Left colon (tissue), 2 donors: ENCODE measurements at places on chromosomes 6 and 20.

GRCh38 chr6:41935685-41936072, 5.9 kb downstream of the CCND3 start:
- DNase-seq = no peak

- DNase-seq = no peak
Observed at GRCh38 chr6:157822245-157823000, 623 bp upstream of the SNX9 start.

- no peak for DNase-seq
Observed at GRCh38 chr6:105890521-105891244, 195.5 kb upstream of the PRDM1 start.

- no peak for DNase-seq
Observed at GRCh38 chr6:170176898-170177771, 113.7 kb downstream of the DLL1 start.

GRCh38 chr6:137084090-137084489, 39.3 kb upstream of the IL20RA start:
- no peak for DNase-seq

- no peak for DNase-seq
Observed at GRCh38 chr6:6239598-6240581, 80.6 kb downstream of the F13A1 start.

DNA sequence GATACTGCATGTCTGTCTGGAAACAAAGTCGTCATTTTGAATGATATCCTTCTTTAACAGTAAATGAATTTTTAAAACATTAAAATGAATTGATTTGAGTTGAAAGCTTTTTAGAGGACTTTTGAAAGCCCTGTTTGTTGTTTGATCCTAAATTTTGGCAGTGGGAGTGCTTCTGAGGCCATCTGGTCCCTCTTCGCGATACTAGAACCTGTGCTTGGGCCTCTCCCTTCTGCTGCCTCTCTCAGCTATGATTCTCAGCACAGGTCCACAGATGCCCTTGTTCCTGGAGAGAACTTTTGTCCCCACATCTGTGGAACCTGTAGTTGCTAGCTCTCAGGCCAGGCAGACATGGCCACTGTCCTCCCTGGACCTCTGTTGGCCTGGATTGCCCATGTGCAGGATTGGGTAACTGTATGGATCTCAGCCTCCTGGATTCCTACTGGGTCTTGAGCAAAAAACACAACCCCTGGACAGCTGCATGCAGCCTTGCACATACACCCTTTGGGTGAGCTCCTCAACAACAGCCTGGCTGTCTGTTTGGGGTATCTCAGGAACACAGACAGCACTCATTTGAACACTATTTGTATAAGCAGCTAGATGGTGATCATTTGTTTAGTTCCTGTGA, 21.9 kb downstream of the UST start:
- no peak for DNase-seq

DNA sequence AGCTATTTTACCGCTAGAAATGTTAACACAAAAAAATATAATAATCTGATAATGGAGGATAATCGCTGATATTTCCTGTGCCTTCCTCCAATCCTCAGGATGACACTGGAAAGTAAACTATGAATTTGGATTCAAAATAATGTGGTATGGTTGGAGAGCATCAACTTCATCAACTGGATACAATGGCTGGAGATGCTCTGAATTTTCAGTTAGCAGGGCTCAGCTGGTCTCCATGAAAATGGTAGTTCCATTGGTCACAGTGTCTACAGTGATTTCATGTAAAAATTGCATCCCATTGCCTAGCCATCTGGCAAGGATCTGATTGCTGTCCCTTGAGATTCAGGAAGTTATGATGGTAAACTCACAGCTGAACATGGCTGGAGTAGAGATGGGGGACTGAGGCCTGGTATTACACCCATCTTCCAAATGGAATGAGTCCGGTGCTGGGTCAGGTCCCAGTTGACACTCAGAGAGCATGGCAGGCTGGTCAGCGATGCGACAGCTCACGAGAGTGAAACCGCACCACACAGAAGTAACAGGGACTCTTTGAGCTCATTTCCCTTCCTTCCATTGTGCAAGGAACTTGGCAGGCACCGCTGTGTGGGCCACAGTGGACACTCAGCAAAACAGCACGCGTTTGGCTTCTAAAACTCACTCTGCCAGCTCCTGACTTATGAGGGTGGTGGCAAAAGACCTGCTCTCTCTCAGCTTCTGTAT, 142.4 kb upstream of the TNFAIP3 start:
- DNase-seq = no peak

DNA sequence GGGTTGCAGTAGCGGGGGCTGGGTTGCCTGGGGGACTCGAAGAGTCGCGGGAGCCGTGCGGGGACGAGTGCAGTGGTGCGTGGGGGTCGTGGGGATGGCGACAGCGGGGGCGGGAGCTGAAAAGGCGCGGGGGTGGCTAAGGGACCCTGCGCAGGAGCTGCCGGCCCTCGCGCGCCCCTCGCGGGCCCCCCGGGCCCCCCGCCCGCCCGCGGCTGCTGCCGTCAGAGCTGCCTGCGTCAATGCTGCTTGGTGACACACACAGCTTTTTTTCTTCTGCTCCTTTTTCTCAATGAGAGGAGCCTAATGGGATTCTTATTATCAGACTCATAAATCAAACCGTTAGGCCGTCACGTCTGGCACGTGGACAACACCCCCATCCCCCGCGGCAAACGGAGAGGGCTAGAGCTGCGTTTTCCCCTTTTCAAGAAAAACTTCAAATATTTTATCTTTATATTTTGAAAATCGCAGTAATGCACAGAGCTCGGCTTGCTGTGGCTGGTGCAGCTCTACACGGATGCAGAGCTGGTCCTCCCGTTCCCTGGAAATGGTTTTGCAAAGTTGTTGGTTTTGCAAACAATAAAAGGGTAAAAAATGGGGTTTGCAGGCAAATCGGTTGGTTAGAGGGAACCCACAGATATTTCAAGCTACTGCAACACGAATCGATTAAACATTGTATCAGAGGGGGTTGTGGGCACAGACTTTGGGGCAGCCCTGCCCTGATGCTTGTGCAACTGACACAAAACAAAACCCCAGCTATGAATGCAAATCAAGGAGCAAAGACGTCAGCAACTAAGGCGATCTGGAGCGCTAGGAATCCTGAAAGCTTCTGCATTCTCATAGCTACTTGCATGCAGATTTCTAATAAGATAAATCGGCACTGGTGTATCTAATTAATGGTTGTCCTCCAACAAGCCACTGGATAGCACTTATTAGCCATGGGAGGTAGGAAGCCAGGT, 161.4 kb downstream of the TBXT start:
- no peak for DNase-seq

GRCh38 chr6:163427498-163428254, 13.2 kb downstream of the QKI start:
- no peak for DNase-seq

DNA sequence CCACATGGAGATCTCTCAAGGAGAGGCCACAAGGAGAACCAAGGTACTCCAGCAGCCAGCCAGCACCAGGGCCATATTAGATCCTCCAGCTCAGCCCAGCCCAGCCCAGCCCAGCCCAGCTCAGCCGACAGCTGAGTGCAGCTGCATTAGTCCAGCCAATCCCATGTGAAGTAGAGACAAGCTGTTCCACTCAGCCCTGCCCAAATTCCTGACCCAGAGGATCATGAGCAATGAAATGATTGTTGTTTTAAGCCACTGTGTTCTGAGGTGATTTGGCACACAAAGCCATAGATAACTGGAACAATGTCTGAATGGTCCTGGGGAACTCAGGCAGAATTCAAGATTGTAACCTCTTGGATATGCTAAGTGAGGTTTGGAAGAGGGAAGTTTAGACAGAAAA, 59.5 kb upstream of the BMP2 start:
- DNase-seq = peak; percentile 84

DNA sequence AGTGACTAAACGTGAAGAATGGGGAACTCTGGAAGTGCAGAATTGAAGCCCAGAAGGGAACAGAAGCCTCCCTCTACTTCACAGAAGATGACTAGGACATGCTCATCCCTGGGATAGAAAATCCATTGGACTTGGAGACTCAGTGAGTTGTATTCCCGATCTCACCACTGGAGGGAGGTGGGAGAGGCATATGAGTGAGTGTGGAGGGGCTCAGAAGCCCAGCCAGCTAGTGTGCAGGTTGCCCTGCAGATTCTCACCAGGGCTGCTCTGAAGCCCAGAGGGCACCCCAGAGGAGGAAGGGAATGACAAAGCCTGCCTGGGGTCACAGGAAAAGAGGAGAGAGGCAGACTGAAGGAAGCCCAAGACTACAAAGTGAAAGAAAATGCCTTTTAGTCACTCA, 42.1 kb upstream of the HLA-E start:
- no peak for DNase-seq

- DNase-seq = no peak
Observed at GRCh38 chr6:145561095-145562072, 173.9 kb downstream of the EPM2A start.

- no peak for DNase-seq
Observed at GRCh38 chr20:47419953-47420514, 63.5 kb upstream of the ZMYND8 start.

DNA sequence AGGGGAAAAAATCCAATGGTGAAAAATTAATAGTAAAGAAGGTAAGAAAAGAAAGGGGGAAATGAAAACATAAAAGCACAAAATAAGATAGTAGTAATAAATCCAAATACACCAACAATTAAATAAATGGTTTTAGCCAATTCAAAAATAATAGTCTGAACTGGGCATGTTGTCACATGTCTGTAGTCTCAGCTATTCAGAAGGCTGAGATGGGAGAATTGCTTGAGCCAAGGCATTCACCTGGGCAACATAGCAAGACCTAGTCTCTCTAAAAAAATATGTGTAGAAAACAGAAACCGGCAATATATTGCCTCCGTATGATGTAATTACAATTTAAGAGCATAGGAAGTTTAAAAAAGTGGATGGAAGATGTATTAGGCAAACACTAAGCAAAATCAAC, 311.3 kb upstream of the FERMT1 start:
- no peak for DNase-seq

DNA sequence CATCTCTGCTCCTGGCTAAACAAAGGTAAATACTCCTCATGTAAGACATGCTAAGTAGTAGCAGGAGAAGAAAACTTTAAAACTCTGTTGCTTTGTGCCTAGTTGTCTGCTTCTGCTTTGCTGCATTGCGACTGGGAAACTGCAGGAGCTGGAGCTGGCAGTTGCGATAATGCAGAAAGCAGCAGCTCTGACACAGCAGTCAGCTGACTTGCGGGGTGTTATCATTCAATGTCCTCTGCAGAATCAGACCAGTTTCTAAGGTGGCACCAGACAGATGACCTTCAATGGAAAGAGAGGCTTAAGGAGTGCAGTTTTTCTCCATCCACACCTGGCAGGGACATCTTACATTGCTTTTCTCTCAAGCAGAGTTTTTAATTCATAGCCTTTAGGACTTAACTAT, 69.9 kb upstream of the SOX4 start:
- DNase-seq = no peak
